NCI-H1105 treated with DMSO at 0.1 percent for 48 hours (cell line): ENCODE measurements at places on chromosomes 3 and 15.

- no peak for DNase-seq
Observed at GRCh38 chr3:72604328-72604727, 243.9 kb downstream of the SHQ1 start.

DNA sequence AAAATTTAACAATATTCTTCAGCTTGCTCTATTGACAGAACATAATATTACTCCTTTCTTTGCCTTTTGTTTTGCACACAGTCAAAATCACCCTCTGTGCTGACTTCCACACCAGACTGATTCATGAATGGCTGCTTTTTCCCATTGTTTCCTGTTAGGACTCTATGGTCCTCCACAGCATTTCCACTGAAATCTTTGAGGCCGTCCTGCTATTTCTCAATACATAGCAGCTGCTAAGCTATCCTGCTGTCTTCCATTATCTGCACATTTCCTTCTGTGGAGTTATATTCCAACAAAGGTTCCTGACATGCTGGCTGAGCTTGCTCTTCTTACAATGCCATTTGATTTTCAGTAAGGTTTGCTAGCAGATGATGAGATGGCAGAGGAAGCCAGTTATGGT lies 153.3 kb downstream of the EPHA3 start:
- no peak for DNase-seq

DNA sequence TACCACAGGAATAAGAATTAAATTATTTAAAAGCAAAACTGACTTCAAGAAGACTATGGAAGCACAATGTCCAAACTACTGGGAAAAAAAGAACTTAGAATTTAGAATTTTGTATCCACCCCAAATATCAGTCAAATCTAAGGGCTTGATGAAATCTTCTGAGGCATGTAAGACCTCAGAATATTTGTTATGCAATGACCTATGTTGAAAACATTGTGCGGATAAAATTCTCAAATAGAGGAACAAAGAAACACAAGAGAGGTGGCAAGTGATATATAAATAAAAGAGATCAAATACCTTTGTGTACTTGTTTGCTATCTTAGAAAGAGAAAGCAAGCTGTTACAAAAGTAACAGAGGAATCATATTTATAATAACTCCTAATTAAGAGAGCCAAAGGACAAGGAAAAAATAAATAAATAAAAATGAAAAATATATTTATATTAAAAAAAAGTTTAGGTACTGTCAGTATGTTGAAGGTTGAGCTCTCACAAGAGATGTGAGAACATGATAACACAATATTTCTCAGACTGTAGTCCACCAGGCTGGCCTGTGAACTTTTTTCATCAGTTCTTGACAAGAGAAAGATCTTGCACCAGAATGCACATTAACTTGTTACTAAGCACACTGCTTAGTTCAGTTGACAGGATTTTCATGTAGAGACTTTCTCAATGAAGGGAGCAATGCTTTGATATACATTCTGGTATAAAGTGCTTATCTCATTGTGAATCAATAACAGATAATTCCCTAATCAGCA lies 50.0 kb downstream of the CPA3 start:
- no peak for DNase-seq

GRCh38 chr3:68287101-68287500 lies 632.7 kb upstream of the SUCLG2 start:
- no peak for DNase-seq

DNA sequence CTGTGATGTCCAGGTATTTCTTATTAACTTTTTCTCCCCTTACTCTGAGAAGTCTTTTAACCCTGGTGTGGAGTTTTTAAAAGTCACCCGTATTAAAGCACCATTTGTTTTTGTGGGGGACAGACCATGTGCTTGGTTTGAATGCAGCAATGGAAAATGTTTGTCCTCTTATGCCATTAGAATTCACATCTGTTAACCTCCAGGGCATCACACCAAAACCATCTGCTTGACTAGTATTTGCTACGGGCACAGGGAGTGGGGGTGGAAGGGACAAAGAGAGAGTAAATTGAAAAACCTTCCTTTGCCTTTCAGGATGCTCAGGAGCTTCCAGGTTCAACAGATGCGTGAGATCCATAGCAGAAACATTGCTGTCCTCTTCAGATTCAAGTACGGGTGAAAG lies 61.4 kb upstream of the GOLGA8B start:
- no peak for DNase-seq

GRCh38 chr3:82796765-82797164 lies 1035.3 kb upstream of the GBE1 start:
- DNase-seq: no peak
